ENCODE measurements at places on chromosomes 11 and 22. TPM values are rescaled to one million over a fixed set of nuclear protein-coding genes. Genes with fewer than 3 reads are reported as not detected.

- DNase-seq = peak; percentile 86
Measured at GRCh38 chr22:23178512-23179254, 1.6 kb upstream of the BCR start.

SNAP29 gene
- 22.9 TPM for total RNA-seq

HEPN1 gene
- not detected for total RNA-seq

DNA sequence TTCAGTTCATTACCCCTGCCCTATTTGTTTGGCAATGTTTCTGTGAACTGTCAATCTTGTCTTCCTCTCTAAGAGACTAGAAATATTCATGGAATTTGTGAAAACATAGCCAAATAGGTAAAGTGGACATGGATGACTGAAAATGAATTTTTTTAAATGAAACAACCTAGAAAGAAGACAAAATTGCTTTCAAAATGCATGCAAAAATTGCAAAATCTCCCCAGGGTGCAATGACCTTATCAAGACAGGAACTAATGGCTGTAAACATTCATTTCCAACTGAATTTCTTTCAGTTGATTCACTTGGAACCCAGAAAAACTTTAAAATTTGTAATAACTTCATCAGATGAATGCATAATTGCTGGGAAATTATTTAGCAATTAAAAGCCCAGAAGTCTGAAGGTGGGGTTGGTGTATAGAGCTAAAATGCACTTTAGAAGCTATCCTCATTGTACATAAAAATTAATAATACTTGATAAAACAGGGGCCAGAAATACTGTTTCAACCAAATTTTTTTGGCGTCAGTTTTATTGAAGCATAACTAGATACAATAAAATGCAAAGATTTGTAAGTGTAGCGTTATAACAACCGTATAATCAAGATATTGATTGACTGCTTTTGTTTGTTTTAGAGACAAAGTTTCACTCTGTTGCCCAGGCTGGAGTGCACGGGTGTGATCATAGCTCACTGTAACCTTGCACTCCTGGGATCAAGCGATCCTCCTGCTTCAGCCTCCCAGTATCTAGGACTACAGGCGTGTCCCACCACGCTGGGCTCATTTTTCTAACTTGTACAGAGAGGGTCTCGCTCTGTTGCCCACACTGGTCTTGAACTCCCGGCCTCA is 27.6 kb upstream of the SLC35C1 start:
- no peak for DNase-seq

MMP12 gene
- not detected for total RNA-seq

GNB1L gene
- 5.0 TPM for total RNA-seq

THAP7 gene
- 17.8 TPM for total RNA-seq

GPHA2 gene
- total RNA-seq = not detected

GRCh38 chr11:45725121-45725520 is 59.7 kb upstream of the CHST1 start:
- no peak for DNase-seq

SLC6A5 gene
- total RNA-seq = 0.05 TPM

GRCh38 chr11:65853246-65853979 is 4.6 kb downstream of the CFL1 start:
- no peak for DNase-seq

DNA sequence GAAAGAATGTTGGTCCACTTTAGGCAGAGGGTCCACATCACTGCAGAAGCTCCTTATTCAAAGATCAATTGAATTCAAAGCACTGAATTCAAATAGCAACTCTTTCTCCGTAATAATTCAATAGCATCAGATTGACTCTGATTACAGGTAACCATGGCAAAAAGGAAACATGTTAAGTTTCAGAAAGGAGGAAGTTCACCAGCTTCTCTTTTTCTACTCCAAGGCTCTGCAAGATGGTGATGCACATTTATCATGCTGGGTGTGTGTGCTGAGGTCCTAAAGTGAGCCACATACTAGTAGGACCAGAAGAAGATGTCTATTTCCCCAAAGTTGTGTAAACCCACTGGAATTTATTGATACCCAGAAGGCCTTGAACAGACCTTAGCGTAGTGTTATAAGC is 18.0 kb upstream of the DRD2 start:
- no peak for DNase-seq

DNA sequence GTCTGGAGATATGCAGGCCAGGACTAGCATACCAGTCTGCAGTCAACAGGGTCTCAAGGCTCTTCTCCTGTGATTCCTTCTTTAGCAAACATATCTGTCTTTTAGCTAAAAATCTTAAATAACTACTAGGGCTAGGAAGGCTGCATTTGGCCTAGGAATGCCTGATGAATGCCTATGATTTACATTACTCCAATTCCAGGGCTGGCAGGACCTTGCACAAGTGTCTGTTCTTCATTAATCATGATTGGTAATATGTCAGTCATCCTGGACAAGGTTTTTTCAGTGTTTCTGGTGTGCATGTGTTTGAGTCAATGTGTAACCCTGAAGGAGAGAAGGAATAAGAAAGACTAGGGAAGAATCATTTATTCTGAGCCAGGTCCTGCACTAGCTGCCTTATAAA is 280.5 kb upstream of the NARS2 start:
- DNase-seq = no peak

OR6A2 gene
- 0.56 TPM for total RNA-seq

DNA sequence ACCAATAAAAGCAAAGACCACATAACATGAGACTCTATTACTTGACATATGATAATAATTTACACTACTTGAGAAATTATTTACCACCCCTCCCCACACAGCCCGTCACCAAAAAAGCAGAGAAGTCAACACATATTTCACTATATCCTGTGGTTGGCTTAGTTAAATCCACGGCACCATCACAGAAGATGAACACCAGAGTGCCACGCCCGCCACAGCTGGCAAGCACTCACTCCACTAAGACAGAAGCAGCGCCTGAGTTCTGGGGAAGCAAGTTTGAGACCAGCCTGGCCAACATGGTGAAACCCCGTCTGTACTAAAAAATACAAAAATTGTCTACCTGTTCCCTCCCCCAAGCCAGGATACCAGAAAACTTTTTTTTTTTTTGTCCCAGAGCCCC is 53.1 kb downstream of the PACSIN2 start:
- no peak for DNase-seq

- no peak for DNase-seq
Measured at GRCh38 chr11:127521413-127521812, 520.8 kb upstream of the KIRREL3 start.

DNA sequence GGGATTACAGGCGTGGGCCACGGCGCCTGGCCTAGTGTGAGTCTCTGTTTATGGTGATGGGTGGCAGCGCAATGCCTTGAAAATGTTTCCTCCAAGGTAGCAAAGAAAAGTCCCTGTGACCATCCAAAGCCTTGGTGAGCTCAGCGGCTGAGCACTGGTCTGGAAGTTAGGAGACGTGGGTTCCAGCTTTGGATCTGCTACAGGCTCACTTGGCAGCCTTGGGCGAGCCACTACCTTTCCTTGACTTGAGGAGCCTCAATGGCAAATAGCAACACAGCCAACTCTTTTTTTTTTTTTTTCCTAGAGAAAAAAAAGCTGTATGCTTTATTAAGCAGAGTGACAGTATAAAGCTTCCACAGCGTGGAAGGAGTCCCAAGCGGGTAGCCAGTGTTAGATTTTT is 61.3 kb upstream of the RASD2 start:
- no peak for DNase-seq

DNA sequence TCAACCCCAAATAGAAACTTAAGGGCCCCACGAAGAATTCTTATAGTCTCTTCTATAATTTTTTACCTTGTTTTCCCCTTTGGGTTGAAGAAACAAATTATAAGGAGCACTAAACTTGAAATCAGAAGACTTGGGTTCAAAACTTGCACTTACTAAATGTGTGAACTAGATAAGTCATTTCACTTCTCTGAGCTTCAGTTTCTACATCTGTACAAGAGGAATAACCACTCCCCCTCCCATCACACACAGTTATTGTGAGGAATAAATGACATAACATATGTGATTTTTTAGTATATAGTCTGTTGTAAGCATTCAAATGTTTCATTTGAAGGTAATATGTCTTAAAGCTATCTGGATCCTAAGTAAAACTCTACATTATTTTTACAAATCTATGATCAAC is 78.8 kb downstream of the LIF start:
- no peak for DNase-seq

RAC2 gene
- not detected for total RNA-seq

DNA sequence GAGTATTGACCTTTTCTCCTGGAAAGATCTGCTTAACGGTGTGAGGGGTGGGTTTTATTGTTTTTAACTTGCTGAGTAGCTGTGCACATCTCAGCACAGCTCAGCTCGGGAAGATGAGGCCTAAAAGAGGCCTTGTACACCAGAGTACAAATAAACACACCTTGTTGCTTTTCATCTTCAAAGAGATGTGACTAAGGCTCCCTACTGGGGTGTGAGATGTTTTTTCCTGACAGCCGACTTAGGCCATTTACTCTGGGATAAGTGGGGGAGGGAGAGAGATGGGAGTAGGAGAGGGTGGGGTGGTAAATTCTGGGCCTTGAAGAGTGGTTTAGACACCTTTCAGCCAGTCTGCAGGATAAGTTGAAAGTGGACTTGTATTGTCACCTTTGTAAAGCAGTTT is 2.9 kb downstream of the LDLRAD3 start:
- no peak for DNase-seq

- no peak for DNase-seq
Measured at GRCh38 chr11:10785146-10785474, 23.6 kb downstream of the EIF4G2 start.

GRCh38 chr11:9498457-9499078 is 37.8 kb downstream of the ZNF143 start:
- no peak for DNase-seq

KIAA1671 gene
- 15.3 TPM for total RNA-seq

DNA sequence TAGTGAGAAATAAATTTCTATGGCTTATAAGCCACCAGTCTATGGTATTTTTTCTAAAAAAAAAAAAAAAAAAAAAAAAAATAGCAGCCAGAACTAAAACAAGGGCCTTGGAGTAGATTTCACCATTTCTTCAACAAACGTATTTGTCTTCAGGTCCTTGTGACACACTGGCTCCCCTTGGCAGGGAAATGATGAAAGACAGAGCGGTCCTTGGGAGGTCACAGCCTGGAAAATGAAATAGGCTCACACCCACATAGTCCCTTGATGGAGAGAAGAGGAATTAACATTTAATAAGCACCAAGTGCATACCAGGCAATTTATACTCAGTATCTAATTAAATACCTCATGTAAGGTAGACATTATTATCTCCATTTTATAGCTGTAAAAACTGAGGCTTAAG is 25.7 kb upstream of the ACER3 start:
- no peak for DNase-seq

ARHGAP20 gene
- total RNA-seq = not detected

DNA sequence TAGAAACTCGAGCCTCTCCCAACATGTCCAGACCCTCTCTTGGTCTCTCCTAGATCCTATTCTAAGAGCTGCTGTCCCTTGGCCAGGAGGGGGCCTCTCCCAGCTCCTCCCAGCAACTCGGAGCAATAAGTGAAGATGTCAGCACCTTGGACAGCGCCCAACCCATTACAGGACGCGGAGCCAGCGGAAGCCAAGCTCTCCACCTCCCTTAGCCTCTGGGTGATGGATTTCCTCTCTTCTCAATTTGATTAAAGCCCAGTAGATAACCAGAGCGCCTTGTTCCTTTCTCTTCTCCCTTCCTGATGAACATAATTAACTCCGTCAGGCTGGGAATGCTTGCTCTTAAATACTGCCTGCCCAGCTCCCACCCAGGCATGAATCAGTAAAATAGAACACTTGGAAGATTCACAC is 26.2 kb upstream of the TPBGL start:
- peak; percentile 50 for DNase-seq

- DNase-seq = peak; percentile 87
Measured at GRCh38 chr11:47152953-47153950, 23.4 kb downstream of the ARFGAP2 start.

CRYBA4 gene
- total RNA-seq = not detected

- DNase-seq = no peak
Measured at GRCh38 chr11:45652781-45653180, 12.6 kb downstream of the CHST1 start.

- peak; percentile 6 for DNase-seq
Measured at GRCh38 chr11:2746401-2747247, 46.8 kb upstream of the KCNQ1OT1 start.

DNA sequence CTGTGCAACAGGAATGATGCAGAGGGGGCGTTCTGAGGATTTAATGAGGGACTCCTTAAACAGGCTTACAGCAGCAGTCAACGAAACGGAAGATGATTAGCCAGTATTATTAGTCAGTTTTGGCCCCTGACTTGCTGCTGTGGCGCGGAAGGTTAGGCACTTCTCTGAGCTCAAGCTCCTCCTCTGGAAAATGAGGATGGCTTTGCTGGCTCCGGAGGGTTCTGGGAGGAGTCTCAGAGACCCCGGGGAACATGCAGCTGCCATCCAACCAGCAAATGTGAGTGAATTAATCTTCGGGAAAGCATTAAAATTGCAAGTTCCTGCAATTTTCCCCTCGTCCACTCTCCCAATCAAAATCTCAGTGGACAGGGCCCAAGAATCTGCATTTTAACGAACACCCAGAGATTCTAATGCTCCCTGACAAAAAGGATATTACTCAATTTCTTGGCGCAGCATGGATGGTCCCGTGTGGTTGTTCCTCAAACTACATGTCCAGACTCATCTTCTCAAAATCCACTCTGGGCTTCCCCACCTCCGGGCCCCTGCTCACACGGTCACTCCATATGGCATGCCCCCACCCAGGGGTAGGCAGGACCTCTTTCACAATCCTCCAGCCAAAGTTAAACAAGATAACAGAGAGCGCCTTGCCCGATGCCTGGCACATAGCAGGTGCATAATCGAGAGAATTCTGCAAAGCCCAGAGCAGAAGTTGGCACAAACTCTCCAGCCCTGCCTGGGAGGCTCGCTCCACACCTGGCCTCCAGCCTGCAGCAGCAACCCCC is 6.4 kb downstream of the ELFN2 start:
- DNase-seq = no peak

- DNase-seq = no peak
Measured at GRCh38 chr22:27597703-27598444, 203.7 kb downstream of the MN1 start.

- DNase-seq = no peak
Measured at GRCh38 chr11:6229911-6230310, 4.5 kb downstream of the FHIP1B start.

MRGPRX3 gene
- total RNA-seq = not detected

DNA sequence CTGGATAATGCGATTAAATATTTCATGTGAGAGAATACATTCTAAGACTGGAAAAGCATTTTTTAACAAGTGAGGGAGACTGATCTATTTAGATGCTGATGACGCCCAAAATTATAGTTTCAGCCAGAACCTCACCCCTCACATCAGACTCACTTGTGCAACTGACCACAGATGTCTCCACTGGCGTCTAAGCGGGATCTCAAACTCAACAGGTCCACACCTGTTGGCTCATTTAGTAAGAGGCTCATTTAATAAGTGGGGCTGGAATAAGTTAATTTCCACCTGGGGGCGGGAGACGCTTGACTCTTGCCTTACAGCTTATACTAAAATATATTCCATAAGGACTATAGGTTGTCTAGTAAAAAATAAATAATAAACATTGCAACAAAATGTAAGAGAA is 47.5 kb downstream of the MORC2 start:
- DNase-seq = no peak

RAB36 gene
- 2.0 TPM for total RNA-seq

SCGB1D1 gene
- total RNA-seq = not detected

OR4C3 gene
- total RNA-seq = not detected
